Lung microvascular endothelial cell (primary cell): ENCODE measurements at places on chromosomes 3 and 15. TPM values are rescaled to one million over a fixed set of nuclear protein-coding genes. Genes with fewer than 3 reads are reported as not detected.

Gene PPM1L
- total RNA-seq: 0.44 and 0.99 TPM in 2 replicates

DNA sequence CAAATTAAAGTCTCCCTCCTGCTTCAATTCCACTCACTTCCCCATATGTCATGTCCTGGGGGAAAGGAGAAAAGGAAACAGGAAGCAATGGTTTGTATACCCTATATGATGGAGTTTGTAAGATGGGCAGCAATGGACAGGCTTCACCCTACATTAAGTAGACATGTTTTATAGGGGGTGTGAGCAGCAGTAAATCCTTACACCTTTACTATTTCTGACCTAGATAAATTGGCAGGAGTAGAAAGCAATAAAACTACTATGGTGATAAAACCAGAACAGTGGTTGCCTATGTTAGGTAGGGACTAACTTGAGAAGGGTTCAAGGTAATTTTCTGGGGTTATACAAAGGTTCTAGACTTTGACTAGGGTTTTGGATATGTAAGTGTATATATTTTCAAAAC lies 301.7 kb downstream of the GBE1 start:
- DNase-seq: no peak

Gene FAM81A
- total RNA-seq: not detected in 2 replicates

DNA sequence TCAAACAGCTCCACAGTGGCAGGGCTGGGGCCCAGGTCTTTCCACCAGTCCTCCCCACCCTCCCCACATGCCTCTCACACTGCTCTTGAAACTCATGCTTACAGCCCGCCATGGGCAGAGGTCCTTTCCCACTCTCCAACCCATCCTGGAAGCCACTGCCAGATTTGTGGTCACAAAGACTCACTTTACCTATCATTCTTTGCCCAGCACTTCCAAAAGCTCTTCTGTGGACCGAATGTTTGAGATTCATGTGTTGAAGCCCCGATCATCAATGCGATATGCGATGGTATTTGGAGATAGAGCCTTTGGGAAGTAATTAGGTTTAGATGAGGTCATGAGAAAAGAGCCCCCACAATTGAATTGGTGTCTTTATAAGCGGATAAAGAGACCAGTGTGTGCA lies 247.8 kb downstream of the VPS13C start:
- no peak for DNase-seq

Gene SEMA7A
- total RNA-seq: 0.65 and 0.79 TPM in 2 replicates

DNA sequence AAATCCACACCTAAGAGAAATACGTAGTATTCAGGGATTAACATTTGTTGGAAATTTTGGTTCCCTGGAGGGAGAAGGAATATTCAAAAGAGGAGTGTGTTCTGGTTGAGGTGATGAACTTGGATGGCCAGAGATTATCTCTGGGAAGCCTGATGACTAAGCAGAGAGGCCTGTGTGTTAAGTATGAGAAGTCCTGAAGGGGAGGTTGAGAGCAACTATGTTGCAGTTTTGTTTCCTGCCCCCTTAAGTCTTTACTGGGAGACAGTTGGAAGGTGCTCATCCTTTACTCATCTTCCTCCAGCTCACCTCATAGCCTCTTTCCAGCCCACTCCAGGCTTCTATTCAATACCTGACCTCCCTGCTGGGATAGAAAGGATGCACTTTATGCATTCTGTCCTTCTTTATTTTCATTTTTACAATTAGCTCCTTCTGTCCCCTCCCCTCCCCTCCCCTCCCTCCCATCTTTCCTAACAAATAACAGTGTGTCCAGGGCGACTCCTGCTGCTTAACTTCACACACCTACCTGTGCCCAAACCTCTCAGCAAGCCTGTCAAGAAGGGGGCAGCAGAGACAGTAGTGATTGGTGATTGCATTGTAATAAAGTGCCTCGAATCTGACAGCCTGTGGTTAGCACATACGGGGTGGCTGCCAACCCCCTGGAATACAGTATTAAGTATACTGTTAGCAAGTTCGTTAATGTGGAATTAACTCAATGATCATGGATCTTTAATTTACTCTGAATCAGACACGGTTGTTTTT lies 11.9 kb downstream of the RAP2B start:
- no peak for DNase-seq

DNA sequence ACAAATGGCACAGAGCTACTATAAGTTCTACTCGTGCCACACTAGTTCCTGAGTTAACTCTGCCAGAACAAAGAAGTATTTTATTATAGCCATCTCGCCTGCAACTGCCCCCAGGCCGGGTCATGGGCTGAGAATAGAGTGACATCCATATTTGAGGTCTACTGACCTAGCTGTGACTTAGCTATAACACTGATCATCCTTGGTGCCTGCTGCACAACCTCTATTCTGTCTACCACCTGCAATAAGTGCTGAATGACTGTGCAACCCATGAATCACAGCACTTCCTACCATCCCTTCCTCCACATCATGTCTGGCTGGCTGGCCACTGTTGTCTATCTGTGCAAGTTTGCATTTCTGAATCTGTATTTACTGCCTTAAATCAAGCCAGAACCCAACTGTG lies 506.5 kb upstream of the TBL1XR1 start:
- DNase-seq: peak; percentile 70

GRCh38 chr3:69379661-69380060 lies 6.2 kb downstream of the FRMD4B start:
- DNase-seq: no peak

DNA sequence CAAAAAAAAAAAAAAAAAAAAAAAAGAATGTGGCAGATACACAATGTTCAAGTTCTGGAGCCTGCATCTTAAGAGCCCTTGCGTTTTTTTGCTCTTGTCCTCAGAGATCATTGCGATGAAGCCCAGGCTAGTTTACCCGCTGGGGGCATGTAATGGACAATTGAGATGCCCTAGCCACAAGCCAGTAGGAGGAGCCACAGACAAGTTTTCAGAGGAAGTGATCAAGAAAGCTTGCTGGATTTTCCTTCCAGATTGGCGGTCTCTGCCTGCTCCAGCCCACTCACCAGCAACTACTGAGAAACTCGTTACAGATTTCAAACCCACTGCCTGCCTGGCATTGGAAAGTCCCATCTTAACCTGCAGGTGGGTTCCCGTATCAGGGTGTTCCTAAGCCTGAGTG lies 192.1 kb upstream of the EOMES start:
- no peak for DNase-seq

DNA sequence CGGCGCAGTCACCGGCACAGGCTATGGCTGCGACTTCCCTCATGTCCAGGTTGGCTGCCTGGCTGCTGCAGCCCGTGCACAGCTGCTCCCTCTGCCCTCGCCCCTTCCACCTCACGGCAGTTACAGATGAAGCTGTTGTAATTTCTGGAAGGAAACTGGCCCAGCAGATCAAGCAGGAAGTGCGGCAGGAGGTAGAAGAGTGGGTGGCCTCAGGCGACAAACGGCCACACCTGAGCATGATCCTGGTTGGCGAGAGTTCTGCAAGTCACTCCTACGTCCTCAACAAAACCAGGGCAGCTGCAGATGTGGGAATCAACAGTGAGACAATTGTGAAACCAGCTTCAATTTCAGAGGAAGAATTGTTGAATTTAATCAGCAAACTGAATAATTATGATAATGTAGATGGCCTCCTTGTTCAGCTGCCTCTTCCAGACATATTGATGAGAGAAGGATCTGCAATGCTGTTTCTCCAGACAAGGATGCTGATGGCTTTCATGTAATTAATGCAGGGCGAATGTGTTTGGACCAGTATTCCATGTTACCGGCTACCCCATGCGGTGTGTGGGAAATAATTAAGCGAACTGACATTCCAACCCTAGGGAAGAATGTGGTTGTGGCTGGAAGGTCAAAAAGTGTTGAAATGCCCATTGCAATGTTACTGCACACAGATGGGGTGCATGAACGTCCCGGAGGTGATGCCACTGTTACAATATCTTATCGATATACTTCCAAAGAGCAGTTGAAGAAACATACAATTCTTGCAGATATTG lies 13.2 kb upstream of the GNB4 start:
- DNase-seq: no peak

DNA sequence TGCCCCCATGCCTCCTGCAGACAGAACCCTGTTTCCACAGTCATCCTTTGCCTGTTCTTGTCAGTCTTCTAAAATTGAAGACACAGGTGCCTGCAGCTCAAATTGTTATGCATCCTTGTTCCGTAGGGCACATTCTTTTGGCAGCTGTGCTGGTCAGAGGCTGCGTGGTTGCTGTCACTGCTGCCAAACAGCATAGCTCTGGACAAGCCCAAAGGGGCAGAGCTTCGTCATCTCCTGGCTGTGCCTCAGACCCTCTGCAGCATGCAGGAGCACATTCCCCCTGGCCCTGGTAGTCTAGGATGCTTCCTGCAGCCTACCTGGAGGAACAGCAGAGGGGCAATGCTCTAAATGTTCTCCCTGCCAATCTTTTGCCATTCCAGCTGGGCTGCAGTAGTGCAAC lies 2.1 kb upstream of the FBXL22 start:
- DNase-seq: no peak

Gene TICRR
- total RNA-seq: 0.40 and 1.5 TPM in 2 replicates

- no peak for DNase-seq
Measured at GRCh38 chr15:65182538-65182937, 2.6 kb downstream of the CLPX start.

Gene MINDY4B
- total RNA-seq: not detected in 2 replicates

Gene ZNF621
- 5.0 and 6.0 TPM in 2 replicates for total RNA-seq

DNA sequence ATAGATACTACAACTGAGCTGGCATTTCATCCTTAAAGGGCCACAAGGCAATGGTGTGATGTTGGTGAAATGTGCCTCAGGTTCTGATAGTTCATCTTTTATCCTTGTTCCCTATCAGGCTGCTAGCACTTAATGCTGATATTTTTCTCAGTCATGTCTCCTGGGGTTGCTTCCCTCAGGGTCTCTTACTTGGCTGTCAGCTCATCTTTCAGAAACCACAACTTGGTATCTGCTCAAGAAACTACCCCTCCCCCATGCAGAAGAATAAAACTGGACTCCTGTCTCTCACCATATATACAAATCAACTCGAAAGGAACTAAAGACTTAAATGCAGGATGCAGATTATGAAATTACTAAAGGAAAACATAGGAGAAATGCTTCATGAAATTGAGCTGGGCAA lies 308.1 kb downstream of the CHST2 start:
- DNase-seq: no peak

DNA sequence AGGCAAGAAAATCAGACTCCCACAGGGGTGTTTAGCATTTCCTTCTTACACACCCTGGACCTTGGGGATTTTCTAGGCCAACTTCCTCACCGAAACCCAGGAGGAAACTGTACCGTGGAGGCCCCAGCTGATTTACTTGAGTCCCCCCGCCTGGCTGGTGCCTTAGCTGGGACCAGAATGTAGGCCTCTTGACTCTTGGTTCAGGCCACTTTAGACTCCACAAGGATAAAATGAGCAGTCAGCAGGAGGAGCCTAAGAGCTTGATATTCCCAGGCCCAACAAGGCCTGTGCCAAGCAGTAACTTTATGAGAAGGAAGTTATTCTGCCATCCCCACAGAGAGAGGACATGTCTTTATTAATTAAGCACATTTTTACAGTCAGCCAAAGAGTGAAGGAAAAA lies 4.6 kb upstream of the APBA2 start:
- DNase-seq: peak; percentile 24

- no peak for DNase-seq
Measured at GRCh38 chr3:93855401-93855800, 118.3 kb downstream of the PROS1 start.
